Hypothalamus (tissue), 51 donors: ENCODE measurements at places on chromosomes 13 and 19.

DNA sequence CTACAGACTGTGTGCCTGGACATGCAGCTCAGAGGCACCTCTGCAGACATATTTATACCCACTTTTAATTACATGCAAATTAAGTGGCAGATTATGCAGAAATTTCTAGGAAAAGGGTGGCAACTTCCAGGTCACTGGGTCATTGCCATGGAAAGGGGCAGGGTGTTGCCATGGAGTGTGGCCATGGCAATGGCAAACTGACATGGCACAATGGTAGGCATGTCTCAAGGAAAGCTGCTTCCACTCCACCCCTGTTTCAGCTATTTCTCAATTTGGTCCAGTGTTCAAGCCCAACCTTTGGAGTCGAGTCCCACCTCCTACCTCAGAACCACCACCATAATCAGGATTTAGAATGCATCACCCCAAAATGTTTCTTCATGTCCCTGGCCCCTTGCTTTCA is 170.7 kb upstream of the TSHZ3 start:
- no peak for DNase-seq

DNA sequence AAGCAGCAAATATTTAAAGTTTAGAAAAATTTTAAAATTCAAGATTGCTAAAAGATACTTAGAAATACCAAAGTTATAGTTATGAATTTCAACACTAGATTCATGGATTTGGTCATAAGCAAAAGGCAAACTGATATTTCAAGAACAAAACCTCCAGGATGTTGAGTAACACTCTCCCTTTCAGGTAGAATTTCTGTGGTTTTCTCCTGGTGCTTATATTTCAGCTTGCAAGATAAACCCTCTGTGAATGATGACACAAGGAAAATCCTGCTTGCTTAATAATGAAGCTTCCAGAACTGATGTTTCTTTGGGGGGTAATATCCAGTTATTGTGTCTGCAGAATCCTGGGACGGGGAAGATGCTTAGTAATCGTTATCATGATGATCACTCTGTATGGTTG is 320.3 kb upstream of the EDNRB start:
- DNase-seq, result no peak

GRCh38 chr13:101262306-101262705 is 154.0 kb downstream of the NALCN start:
- no peak for DNase-seq

DNA sequence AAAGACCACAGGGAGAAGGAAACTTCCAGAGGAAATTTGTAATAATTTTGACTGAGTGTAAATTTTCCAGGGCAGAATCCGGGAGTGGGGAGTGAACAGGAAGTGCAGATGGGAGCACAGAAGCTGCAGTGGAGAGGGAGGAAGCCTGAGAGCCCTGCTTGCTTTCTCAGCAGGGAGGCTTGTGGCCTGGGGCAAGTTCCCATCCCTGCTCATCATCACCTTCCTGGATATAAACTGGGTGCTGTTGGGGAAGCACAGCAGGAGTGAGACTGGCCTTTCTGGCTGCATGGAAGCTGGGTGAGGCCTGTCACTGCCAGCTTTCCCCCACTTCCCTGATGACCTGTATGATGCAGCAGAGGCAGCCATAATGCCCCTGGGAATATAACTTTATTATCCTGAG is 532.9 kb downstream of the SLITRK6 start:
- no peak for DNase-seq

DNA sequence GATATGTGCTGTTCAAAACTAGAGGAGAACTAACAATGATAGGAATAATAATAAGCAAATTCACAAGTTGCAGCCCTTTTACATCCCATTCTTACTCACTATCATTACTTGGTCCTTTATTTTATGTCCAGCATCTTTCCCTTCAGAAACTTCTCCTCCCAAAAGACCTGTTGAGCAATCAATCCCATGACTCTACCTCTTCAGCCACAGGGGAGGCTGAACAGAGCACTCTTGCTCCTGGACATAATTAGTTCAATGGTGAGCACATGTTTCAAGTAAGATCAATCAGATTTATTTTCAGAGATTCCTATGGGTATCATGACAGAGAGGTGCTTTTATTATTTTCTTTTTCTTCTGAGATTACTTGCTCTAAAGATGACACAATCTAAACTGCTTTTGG is 260.0 kb downstream of the COG6 start:
- no peak for DNase-seq

GRCh38 chr19:45999653-46000121 is 4.4 kb downstream of the CCDC61 start:
- no peak for DNase-seq
